NCI-H1436 treated with DMSO at 0.1 percent for 48 hours (cell line): ENCODE measurements at places on chromosomes 4 and X.

GRCh38 chr4:26874110-26874509 is 13.5 kb downstream of the STIM2 start:
- DNase-seq = no peak

GRCh38 chrX:131783555-131784308 is 239.4 kb upstream of the STK26 start:
- no peak for DNase-seq

GRCh38 chr4:70437197-70437596 is 34.8 kb upstream of the MUC7 start:
- DNase-seq = no peak

DNA sequence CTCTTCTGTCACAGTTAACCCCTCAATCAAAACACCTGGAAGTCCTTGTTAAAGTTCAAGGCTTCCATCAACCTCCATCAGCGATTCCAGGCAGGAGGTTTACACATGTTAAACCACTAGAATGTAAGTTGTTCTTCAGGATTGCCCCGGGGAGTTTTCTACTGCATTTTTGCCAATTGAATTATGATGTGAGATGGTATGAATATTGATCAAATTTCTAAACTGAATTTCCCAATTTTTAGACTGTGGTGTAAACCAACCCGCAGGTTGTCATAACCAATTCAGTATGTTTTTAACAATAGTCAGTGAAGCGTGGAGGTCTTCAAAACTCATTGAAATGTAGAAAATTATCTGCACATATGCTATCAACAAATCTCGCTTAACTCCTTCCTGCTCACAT is 21.2 kb upstream of the TENM3 start:
- no peak for DNase-seq

GRCh38 chr4:122815248-122815647 is 11.4 kb upstream of the FGF2 start:
- DNase-seq = no peak

DNA sequence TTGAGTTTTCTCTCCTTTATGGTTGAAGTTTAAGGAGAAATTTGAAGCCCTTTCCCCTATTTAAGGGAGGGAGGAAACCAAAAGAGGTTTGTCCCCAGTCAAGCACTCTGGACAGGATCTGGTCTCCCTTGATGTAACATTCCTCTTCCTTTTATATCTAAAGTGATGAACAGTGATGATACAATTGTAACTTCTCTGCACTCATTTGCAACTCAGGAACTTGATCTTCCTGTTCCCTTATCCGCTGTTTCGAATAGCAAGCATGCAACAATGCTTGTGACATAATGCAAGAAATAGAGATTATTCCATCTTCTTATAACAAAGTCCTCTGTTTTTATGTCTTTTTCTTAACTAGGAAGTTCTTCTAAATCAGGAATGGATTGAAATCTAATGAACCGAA is 18.3 kb downstream of the ALPK1 start:
- DNase-seq = no peak

- DNase-seq = no peak
Measured at GRCh38 chr4:531721-532565, 32.9 kb downstream of the PIGG start.

- DNase-seq = no peak
Measured at GRCh38 chr4:65546882-65547416, 123.3 kb downstream of the EPHA5 start.

DNA sequence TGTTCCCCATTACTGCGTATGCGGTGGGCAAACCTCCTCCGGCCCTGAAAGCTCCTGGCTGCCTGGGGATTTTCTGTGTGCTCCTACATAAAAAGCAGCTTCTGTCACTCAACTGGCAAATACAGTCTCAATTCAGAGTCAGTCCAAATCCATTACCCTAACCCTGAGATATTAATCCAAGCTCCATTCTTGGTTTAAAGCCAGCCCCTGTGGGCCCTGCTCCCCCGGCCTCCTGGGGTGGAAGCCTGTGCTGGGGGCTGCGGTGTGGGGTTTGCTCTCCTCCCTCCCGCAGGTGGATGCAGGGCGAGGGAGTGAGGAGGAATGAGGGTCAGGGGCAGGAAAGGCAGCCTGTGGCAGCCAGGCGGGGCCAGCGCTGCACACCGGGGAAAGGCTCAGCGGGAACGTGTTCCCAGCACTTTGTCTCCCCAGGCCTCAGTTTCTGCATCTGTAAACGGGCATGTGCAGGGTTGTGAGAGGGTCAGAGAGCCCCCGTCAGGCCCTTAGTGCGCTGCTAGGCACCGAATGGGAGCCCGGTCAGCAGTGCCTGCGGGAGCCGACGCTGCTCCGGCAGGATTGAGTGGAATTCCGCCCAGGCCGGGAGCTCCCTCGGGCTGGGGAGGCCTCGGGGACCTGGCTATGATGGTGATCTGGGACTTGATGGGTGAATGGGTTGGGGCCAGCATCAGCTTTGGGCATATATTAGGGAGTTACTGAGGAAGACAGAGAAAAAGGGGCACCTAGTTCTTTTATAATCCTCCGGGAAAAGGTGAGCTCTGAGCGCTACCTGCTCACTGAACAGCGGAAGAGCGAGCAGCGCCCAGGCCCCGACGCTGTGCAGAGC is 6.3 kb upstream of the RGS12 start:
- DNase-seq = no peak

- no peak for DNase-seq
Measured at GRCh38 chr4:23897564-23898109, 7.8 kb upstream of the PPARGC1A start.

- no peak for DNase-seq
Measured at GRCh38 chr4:56183344-56183959, 203.8 kb downstream of the AASDH start.

- DNase-seq = no peak
Measured at GRCh38 chr4:110467400-110467799, 8.6 kb upstream of the ENPEP start.

DNA sequence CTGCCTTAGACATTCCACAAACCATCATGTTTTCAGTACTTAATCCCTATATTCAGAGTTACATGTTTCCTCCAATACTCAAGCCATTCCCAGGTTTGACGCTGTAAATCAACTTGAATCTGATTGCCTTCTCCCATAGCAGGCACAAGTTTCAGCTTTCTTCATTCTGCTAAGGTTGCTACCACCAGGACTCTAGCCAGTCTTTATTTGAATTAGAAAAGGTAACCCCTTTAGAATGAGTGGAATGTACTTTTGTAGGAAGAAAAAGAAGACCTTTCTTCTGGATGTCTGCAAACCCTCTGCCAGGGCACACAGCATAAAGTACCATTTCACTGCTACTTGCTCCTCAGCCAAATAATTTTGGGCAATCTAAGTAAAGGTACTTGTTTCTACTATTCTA is 10.7 kb upstream of the RBMXL3 start:
- no peak for DNase-seq

- DNase-seq = no peak
Measured at GRCh38 chr4:53507671-53508286, 83.5 kb downstream of the LNX1 start.

- no peak for DNase-seq
Measured at GRCh38 chr4:101795704-101796103, 5.2 kb downstream of the BANK1 start.

DNA sequence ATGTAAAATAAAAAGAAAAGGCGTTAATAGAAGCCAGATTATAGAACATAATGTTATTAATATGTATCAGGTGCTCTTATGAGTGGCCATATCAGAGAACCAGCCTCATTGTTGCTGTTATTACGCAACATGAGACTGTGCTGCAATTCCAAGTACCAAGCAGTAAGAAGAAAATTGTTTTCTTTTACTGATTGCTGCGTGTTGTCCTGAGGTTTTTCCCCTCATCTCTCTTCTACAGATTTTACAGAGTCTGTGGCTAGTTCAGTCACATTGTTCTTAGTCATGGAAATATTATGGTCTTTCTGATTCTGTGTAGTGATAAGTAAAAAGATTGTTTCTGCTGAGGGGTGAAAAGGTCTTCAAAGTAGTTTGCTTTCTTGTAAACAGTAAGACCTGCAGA is 55.9 kb downstream of the NPNT start:
- DNase-seq = no peak

DNA sequence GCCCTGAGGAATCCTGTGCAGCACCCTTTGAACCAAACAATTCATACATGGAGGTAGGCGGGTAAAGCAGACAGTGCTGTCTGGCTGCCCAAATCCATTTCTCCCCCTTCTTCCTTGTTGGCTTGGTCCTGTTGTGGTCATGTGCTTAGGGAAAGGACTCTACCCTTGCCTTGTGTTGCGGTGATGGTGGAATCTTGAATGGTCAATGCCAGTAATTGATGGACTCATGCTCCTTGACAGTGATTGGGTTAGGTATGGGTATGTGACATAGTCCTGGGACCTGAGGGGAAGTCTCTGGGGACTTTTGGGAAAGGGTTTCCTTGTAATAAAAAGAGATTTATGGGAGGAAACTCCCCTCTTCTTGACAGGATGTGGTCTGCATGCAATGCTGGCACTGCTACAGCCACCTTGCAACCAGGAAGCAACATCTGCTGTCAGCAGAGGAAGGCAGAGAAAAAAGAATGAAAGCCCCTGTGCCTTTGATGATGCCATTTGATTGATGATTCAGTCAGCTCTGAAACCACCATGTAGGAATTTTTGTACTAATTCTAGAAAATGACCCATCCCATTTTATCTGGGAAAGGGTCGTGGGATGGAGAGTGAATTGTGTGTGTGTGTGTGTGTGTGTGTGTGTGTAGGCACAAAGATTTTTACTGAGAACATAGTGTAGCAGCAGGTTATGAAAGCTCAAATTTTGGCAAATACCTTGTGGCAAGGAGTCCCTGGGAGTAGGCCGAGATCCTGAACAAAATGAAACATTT is 30.0 kb upstream of the HUWE1 start:
- DNase-seq = no peak

DNA sequence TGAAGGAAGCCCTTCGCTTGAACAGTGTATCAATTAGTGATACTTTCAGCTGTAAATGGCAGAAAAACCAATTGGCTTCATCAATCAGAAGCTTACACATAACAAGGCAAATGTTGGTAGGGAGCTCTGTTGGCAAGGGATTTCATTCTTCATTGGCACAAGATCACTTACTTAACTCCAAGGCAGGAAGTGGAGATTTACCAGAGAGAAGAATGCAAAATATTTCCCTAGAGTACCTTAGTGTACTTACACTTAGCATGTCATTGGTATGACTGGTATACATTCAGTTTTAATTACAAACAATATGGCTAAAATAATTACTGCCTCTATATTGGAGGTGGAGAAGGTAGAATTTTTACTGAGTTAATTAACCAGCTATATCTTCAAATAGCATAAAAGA is 545.0 kb downstream of the GABRG1 start:
- no peak for DNase-seq

DNA sequence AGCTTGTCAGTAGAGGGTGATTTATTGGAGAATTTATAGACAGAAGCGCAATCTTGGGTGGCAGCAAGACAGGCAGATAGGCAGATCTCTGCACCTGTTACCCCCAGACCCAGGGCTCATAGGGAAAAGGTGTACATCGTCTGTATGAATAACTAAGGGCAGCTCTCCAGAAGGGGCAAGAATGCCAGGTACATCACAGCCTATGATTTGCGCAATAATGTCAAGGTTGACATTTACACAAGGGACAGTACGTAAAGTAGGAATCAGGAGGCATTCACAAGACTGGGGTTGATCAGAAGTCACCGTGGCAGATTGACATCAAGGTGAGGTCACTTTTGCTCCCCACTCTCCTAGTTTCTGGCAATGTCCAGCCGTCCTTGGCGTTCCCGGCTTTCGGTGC is 524.1 kb downstream of the TRIML1 start:
- DNase-seq = no peak

DNA sequence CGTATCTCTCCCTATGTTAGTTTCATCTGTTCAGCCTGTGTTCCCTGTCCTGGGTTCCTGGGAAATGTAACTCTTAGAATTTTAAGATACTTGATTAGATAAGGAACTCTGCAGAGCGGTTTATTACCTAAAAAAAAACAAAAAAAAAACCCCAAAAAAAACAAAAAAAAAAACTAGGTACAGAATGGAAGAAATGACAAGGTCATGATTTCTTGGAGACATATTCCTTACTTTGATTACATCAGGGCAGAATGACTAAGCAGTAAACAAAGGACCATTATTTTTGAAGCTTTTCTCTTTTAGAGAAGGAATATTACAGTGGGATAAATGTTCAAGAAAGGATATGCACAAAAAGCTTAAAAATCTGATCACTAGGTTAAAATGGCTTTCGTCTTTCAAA is 171.8 kb downstream of the ARAP2 start:
- DNase-seq = no peak

- DNase-seq = no peak
Measured at GRCh38 chr4:11106759-11107158, 321.9 kb downstream of the HS3ST1 start.

DNA sequence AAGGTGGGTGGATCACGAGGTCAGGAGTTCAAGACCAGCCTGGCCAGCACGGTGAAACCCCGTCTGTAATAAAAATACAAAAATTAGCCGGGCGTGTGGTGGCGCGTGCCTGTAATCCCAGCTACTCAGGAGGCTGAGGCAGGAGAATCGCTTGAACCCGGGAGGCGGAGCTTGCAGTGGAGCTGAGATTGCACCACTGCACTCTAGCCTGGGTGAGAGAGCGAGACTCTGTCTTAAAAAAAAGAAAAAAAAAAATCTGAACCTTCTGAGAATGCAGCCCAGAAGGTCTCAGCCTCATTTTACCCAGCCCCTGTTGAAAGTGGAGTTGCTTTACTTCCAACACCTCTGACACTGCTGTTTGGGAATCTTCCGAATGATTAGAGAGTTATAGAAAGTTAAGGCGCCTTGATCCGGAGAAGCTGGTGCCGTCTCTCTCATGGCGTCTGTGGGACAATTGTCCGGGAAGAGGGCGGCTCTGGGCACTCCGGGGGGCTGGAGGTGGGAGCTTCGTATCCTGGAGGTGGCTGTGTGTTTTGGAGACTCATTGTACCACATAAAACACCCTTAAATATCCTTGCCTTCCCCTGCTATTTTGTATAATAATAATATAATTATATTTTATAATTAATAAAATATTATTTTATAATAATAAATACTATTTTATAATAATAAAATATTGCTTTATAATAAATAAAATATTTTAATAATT is 92.7 kb upstream of the PPP2R3B start:
- DNase-seq = no peak

GRCh38 chr4:73499996-73500765 is 18.6 kb downstream of the AFM start:
- DNase-seq = no peak

DNA sequence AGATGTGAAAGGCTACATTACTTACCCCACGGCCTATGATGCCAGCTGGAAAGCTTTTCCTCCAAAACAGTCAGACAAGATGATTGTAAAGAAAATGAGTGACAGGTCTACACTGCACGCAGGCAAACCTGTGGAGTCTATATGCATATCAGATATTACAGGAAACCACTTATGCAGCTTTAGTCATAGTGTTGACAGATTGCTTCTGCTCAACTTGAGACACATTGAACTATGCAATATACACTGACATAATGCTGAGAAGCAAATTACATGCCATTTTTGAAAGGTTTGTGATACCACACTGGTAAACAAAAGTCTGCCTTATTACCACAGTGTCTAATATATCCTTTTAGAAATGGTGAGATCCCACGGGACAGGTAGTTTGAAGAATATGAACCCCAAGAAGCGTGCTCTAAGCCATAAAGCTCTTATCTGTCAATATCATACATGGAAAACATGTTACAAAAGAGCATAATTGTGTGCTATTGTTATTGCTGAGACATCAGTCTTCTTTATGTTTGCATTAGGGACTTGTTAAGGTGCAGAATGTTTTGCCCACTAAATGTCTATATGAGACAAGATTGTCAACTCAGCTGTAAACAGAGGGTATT is 1835.8 kb upstream of the TENM3 start:
- no peak for DNase-seq

GRCh38 chr4:38985410-38986100 is 46.7 kb downstream of the TMEM156 start:
- DNase-seq = no peak
